ENCODE measurements at places on chromosomes 4 and X.
A peak's percentile ranks its signal among the peaks of the same experiment; 100 is the strongest.

DNA sequence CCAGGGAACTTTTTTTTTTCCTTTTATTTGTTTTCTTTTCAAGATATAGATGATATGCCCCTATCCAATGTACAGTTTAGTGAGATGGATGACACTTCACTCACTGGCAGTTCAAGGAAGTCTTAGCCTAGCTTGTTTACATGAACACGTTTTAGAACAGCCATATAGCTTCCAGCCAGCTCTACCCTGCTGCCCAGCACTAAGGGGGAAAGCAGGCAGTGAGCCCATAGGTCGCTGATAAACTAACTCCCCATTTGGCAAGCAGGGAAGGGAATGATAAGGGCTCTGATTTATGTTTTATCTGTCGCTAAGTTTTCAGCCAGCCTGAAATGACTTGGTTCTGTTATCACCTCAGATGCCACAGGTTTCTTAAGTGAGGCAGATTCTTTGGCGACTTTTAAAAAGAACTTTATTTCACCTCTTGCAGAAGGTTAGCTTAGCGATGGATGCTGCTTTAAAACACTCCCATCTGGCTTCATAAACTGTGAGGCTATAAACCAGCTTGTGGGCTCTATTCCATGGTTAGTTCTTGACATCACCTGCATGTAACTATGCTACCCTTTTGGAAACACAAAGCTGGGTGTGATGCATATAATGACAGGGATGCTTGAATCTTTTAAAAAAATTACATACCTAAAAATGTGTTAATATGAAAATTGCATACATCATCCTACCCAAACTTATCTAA, 348.4 kb downstream of the FBXO8 start:
- DNase-seq: no peak

DNA sequence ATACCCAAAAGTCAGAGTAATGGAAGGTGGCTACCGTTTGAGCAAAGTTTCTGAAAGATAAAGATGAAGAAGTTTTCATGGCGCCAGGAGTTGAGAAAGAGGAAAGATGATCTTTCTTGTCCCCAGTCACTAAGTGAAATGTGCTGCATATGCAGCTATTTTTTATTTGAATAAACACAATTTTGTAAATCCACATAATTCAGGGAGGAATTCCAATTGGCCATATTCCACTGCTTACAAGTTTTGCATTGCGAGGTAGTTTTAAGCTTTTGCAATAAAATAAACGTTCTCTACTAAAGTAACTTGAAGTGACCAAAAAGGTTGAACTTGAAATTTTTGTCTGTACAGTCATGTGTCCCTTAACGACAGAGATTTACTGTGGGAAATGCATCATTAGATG, 139.3 kb upstream of the VCX2 start:
- no peak for DNase-seq

DNA sequence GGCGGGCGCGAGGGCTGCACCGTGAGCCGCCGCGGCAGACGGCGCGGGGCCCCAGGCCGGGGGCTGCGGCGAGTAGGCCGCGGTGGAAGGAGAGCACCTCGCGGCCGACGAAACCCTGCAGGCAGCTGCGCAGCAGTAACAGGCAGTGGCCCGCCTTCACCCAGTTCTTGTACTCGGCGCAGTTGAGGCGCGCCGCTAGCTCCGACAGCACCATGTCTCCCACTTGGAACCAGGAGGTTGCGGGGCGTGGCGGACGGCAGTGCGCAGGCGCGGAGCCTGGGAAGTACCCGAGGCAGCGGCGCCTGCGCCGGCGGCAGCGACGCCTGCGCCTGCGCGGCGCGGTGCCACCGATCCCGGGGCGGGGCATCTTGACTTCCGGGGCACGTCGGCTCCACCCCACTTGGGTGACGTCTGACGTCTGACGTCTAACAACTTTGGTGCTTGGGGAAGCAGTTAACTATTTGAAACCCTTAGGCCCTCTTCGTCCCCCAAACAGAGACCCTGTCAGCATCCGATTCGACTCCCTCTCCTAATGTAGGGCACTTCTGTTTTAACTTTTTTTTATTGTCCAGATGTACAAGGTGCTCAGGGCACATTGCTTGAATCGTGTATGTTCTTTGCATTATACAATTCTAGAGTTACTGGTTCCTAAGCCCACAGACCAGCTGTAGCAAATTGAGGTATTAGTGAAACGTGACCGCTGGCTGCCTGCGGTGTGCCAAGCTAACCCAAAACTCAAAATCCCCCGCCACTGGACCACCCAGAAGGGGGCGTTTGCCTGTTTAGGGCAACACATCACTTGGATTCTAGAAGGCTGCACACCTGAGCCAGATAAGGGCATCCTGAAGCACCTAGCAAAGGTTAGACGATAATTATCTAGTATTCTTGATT, at the start of gene CXorf38:
Gene CXorf38 (minus strand): TSS at position 255 of the 891 bp plus-strand sequence. CDS start 41 bp downstream, at position 214.
- peak; percentile 93 for DNase-seq

DNA sequence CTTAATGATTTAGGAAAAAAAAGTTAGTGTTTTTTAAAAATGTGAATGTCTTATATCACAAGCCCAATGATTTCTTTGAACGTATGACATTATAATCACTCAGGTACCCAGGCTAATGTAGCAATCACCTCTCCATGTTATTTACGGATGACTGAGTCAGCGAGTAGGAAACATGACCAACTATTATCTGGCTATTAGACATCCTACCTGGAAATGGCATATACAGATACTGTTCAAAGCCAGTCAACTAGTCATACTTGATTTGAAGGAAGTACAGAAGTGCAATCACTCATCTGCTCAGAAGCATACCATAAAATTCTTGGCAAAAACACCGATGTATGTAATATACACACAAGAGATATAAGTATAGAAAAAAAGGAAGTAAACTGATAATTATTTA, 732.5 kb downstream of the ARAP2 start:
- no peak for DNase-seq

DNA sequence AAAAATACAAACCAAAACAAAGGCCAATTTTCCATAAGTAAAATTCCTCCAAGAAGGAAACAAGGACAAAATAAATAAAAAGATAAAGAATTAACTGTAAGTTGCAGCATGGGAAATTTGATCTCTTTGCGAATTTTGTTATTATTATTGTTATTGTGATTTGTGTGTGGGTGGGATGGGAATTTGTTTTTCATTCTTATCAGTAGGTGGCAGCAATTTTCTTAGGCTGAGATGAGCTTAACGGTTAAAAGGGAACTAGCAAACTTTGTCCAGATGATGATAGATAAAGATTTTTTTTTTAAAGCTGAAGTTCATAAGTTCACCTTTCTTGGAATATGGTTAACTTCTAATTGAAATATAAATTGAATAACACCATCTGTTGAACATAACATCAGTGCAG, 83.2 kb upstream of the IL1RAPL2 start:
- DNase-seq: no peak

- DNase-seq: no peak
Measured at GRCh38 chr4:122914292-122914904, 8.0 kb downstream of the NUDT6 start.

GRCh38 chr4:100799761-100800539, 282.1 kb upstream of the EMCN start:
- no peak for DNase-seq

- DNase-seq: no peak
Measured at GRCh38 chrX:29348288-29348687, 761.0 kb downstream of the IL1RAPL1 start.

DNA sequence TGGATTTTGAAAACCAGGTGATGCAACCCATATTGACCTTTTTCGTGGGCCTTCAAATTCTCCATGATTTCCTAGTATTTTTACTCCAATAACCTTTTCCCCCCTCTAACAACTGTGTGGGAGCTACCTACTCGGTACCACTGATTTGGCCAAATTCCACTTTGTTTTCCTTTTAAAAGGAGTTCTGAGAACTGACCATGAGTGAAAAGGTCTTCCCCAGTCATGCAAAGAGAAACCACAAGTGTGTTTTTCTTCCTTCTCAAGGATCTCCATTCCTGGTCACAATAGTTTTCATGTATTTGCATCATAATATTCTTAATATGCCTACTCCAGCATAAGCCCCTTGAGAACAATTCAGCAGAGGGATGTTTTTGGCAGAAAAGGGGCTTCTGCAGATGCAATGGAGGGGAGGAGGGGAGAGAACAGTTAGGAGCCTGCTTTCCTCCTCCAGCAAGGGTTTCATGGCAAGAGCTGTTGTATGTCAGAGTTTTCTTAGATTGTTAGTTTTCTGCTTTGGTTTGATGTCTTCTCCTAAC, 195.3 kb upstream of the ANXA3 start:
- DNase-seq: peak; percentile 78

DNA sequence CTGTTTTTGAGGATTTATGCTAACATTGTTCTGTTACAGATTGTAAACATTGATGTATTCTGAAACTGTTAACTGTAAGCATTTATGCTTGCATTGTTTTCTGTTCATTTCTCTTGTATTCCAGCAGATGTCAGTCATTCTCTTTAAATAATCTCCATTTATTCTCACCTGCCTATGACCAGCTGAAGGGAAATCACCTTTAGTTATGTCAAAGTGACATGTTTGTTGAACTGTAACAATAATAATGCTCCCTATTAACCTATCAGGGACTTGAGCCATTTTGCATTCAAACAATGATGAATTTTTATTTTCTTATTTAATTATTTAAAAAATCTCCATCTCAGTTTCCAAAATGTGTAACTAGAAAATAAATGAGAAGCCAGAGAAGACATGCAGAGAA, 58.0 kb downstream of the SPCS3 start:
- DNase-seq: no peak

DNA sequence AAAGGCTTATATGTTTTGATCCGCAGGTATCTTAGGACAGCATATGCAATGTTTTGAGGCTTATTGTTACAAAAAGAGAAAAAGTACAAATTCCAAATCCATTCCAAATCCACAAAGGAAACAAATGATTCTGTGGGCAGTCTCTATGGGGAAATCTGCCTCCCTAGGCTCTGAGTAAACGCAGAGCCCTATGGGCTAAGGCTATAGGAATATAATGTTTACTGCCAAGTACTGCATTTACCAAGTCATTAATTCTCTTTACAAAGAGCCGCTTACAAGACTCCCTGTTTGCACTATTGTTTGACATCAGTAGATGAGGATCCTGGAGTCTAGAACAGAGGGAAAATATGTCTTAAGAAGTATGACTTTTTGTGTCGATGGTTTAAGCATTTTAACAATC, 212.4 kb upstream of the GPC4 start:
- no peak for DNase-seq

- DNase-seq: no peak
Measured at GRCh38 chr4:118732591-118733330, 47.6 kb downstream of the METTL14 start.

DNA sequence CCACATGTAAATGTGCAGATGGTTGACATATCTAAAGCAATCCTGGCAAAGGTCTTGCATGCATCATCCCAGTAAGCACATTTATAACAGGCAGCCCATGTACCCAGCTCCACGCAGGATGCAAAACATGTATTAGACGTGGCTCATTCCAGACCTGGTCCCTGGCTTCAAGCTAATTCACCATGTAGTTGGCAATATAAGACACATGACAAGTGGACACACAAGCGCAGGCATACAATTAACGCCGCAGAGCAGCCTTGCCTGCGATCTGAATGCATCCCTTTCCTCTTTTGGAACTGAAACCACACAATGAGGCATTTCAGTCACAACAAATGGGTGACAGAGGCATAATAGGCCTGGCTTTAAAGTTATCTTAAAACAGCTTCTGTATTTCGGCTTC, 114.5 kb upstream of the TRIM2 start:
- DNase-seq: no peak

- no peak for DNase-seq
Measured at GRCh38 chr4:175560604-175561003, 251.5 kb downstream of the GPM6A start.

DNA sequence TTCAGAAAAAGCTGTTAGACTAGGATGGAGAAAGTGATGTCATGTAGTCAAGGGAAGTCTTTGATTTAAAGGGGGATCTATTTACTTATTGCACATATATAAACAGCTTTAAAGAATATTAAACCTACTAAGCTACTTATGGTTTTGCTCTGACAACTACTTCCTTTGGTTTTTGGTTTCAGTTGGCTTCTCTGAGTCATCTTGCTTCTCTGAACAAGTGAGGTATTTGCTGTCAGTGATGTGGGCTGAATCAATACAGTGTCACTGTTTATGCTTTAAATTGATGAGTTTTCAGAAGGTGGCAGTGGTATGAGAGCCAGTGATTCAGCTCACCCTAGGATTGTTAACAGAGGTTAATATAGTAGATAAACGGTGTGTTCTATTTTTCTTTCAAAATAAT, 75.1 kb downstream of the CEP44 start:
- DNase-seq: no peak

DNA sequence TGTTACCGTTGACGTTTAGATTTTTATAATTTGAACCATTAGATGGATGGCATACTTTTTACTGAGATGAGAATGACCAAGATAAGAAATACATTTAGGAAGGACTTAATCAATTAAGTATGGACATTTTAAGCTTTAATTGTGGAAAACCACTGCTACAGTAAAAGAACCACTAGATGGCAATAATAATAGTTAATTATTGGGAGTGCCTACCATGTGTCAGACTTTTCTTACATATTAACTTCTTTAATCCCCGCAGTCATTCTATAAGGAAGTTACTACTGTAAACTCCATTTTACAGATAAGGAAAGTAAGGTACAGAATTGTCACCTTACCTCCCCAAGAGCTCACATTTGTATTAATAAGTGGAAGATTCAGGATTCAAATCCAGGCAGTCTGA, 48.5 kb upstream of the MYOZ2 start:
- no peak for DNase-seq
